ENCODE measurements at places on chromosomes 5 and 9. TPM values are rescaled to one million over a fixed set of nuclear protein-coding genes. Genes with fewer than 3 reads are reported as not detected.

Gene FBP2
- not detected for total RNA-seq

Gene TLX3
- total RNA-seq, result not detected

- no peak for DNase-seq
Observed at GRCh38 chr5:156386976-156387375, 60.0 kb downstream of the SGCD start.

GRCh38 chr5:67934976-67935375 lies 280.6 kb upstream of the PIK3R1 start:
- DNase-seq, result no peak
